Panc1 (cell line): ENCODE measurements at places on chromosomes 16 and 17.
A peak's percentile ranks its signal among the peaks of the same experiment; 100 is the strongest.

- peak; percentile 7 for DNase-seq
Observed at GRCh38 chr17:50816771-50817751, 18.3 kb upstream of the WFIKKN2 start.

DNA sequence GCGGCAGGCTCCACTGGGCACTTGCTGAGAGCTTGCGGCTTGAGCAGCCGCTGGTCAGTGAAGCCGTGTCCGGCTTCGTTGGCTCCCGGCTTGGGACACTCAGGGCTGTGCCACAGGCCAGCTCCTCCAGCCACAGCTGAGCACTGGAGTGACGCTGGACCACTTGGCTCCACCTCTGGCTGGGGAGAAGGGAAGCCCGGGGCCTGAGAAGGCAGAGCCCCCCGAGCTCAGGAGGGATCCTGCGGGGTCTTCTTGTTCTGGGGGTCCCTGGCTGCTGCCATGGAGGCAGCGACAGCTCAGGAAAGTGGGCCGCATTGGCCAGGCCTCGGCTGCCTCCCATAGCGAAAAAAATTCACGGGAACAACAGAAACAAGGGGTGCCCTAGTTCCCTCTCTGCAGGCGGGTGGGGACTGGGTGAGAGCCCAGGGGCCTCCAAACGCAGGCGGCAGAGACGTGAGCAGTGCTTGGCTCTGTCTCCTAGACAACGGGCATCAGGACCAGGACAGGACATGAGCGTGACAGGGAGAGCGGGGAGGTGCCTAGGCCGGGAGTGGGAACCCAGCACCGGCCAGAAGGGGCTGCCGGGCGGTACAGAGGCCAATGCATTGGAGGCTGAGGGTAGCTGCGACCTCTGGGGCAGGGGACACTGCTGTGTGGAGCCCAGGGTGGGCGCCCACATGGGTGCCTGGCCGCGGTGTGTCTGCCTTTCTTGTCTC, 37.7 kb downstream of the SLC7A5 start:
- no peak for DNase-seq

DNA sequence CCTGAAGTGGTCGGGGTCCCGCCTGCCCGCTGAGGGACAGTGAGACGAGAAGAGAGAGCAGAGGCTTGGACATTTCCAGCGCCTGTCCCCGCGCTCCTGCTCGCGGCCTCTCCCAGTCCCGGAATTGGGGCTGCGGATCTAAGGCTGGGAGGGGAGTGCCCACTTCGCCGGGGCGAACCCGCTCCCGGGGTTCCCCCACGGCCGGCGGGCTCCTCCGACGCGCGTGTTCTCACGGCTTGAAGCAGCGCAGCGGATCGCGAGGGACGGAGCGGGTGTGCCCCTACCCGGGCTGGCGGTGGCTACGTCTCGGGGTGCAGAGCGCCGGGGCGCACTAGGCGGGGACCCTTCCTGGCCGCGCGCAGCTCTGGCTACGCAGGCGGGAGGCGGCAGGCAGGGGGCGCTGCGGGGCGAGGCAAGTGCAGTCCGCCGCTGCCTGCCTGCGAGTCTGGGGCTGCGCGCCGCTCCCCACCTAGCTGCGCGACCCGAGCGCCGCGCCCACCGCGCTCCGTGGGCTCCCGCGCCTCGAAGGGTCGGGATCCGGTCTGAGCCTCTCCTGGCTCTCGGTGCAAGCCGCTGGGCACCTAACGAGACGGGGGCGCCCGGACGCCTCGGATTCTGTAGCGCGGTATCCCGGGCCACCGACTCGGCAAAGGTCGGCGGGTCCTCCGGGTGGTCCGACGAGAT, 1.2 kb downstream of the NGFR start:
- DNase-seq, result no peak

DNA sequence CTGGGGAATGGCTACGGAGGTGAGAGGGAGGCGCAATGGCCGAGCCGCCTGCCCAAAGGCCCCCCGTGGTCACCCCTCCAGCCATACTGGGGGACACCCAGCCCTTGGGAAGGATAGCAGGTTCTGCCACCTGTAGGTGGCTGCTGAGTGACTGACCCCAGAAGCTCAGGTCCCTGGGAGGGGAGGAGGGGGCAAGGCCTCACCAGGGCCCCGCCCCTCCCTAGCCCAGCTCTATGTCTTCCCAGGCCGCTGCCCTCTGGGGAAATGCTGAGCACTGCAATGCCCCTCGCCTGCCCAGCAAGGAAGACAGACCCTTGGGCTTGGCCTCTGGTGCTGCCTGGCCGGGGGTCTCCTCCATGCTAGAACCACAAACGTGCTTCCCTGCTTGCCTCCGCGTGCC, 11.4 kb upstream of the CLDN9 start:
- DNase-seq, result no peak

DNA sequence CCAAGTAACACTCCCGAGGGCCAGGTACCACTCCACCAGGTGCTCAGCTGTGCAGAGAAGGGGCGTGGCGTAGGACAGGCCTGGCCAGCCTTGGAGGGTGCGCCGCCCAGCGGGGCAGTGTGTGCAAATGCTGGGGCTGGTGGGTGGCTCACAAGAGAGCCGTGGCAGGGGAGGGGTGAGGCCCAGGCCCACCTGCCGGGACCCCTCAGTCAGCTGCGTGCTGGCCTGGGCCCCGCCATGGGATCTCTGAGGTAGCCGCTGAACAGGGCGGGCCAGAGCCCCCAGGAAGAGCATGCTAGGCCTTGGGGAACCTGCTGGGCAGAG, 8.8 kb downstream of the TPSG1 start:
- no peak for DNase-seq

GRCh38 chr16:87410530-87410929, 18.4 kb downstream of the MAP1LC3B start:
- no peak for DNase-seq

- no peak for DNase-seq
Observed at GRCh38 chr17:73393962-73394361, 82.2 kb upstream of the CDC42EP4 start.

GRCh38 chr16:75362846-75363245, 70.5 kb downstream of the CFDP1 start:
- no peak for DNase-seq

GRCh38 chr16:69717066-69717465, 9.3 kb downstream of the NQO1 start:
- no peak for DNase-seq

DNA sequence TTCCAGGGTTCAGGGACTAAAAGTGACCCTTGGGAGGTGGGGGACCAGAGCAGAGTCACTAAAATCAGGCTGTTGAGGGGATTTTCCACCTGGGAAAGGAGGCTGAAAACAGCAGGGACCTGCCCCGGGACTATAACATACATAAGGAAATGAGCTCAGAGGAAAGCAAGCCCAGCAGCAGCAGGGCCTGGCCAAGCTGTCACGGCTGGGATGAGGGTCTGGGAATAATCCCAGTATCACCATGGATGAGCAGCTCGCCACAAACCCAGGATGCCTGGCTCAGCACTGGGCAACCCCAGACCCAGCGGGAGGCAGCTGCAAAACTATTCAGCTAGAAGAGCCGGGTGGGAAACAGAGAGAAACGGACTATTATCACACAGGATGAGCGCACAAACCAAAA, 72.4 kb downstream of the RPH3AL start:
- no peak for DNase-seq

- no peak for DNase-seq
Observed at GRCh38 chr16:71927383-71927782, 32.1 kb downstream of the IST1 start.

GRCh38 chr17:32489320-32490100, 2.7 kb downstream of the CDK5R1 start:
- DNase-seq, result no peak

DNA sequence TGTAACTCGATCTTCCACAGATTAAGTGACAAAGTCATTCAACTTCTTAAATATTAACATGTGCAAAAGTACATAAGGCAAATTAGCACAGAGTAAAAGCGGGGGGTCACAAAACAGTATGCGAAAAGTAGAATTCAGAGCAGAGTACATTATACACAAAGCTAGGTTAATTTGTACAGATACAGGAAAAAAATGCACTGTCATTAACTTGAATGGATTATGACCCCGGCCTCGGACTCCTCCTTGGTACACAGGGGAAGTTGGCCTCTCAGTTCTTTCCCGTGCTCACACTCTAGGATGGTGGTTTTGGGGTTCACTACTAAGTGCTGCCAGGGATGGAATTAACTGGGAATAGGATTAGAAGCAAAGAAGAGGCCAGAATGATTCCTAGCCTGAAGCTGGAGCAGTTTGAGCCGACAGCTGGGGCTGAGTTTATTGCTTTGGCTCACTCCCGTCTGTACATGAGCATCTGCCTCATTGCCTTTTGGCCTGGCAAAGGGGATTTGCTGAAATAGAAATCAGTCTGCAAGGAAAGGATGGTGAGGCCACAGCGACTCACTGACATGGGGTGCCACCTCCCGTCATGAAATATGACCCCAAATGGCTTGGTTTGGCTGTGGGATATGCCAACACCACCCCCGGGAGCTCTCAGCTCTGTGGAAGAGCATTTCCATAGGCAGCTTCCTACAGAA, 23.6 kb downstream of the NTN1 start:
- no peak for DNase-seq

GRCh38 chr17:73998653-73999645, 204.5 kb upstream of the RPL38 start:
- peak; percentile 25 for DNase-seq

- no peak for DNase-seq
Observed at GRCh38 chr17:74478420-74479100, 12.1 kb downstream of the CD300A start.

DNA sequence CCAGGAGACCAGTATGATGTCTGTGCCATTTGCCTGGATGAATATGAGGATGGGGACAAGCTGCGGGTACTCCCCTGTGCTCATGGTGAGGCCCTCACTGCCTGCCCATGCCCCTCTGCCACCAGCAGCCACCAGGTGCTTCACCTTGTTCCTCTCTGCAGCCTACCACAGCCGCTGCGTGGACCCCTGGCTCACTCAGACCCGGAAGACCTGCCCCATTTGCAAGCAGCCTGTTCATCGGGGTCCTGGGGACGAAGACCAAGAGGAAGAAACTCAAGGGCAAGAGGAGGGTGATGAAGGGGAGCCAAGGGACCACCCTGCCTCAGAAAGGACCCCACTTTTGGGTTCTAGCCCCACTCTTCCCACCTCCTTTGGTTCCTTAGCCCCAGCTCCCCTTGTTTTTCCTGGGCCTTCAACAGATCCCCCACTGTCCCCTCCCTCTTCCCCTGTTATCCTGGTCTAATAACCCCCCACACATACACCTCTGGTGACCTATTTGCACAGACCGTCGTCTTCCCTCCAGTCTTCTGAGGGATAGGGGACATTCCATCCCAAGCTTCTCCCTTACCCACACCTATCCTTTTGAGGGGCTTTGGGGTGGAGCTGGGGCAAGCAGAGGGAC, 3.7 kb downstream of the PFN1 start:
- DNase-seq, result no peak

DNA sequence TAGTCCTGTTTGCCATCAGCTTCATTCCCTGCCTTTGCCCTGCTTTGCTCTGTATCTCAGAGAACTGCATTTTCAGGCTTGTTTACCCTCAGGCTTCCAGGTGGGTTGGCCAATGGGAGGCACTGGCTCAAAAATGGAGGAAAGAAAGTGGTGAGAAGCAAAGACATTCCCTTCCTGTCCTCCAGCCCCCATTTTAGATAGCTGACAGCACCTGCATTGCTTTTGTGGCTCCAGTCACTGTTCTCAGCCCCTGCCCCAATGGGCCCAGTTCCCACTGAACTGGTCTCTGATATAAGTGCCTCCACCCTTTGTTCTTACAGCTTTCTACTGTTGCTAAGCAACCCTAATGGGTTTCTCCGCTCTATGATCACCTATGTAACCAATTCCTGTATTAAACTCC, 19.4 kb upstream of the SDK2 start:
- no peak for DNase-seq

- no peak for DNase-seq
Observed at GRCh38 chr17:81948635-81949378, 1.8 kb upstream of the MYADML2 start.

DNA sequence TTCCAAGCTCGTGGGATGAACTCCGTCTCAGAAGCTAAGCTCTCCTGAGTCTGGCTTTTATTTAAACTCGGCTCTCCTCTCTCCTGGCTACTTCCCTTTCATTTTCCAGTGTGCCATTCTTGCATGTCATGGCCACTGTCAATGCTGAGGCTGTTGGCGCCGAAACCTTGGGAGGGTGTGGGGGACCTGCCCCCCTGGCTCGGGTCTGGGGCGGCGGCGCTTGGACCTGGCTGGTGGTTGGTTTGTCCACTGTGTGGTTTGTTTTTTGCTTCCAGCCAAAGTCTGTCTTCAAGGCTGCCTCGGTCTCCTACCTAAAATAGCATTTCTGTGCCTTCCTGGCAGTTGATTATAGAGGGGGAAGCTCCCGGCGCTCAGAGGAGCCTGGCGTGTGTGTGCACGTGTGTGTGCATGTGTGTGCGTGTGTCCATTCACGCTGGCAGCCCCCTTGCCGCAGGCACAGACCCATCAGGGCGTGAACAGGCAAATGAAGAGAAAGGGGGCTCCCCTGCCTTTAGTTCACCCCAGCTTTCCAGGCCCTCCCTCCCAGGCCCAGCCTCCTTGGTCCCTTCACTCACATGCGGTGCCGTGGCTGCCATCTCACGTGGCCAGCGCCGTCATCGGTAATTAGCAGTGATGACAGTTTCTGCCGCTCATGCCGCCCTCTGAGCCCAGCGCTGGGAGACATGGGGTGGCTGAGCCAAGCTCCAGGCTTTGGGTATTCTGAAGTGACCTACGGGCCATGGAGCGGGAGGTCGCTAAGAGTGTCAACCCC, 179.9 kb downstream of the SEC14L1 start:
- DNase-seq, result no peak

DNA sequence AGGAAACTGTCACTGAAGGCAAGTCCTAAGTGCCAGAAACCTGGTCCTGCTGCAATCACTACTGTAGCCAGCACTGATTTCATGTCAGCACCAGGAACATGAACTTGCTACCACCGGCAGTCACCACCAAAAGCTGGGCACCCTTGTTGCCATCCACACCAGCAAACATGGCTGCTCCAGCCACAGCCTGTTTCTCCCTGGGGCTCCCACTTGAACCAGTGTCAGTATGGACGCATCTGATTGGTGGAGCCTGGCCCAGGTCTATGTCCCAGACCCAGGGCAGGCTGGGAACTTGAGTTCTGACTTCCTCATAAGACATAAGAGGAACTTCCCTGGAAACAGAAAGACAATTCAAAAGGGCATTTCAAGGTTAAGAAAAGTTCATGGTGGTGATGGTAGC, 56.5 kb downstream of the COPRS start:
- DNase-seq, result no peak

DNA sequence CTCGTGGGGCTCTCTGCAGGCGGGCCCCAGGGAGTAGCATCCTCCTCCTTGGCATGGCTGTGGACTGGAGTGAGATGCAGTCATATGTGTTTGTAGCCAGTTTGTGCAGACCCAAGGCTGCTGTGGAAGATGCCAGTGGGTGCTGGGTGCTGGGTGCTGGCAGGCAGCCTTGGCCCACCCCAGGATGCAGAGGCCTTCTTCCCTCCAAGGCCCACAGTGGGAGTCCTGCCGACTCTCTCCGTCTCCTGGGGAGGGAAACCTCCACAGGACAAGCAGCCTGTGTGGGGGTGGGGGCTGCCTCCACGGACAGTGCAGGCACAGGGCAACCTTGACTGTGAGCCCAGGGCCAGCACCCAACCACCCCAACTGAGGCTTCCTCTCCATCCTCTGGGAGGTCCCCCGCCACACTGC, 13.8 kb upstream of the TMEM92 start:
- DNase-seq, result no peak
